ENCODE measurements at places on chromosomes 1 and 21. TPM values are rescaled to one million over a fixed set of nuclear protein-coding genes. Genes with fewer than 3 reads are reported as not detected.

DNA sequence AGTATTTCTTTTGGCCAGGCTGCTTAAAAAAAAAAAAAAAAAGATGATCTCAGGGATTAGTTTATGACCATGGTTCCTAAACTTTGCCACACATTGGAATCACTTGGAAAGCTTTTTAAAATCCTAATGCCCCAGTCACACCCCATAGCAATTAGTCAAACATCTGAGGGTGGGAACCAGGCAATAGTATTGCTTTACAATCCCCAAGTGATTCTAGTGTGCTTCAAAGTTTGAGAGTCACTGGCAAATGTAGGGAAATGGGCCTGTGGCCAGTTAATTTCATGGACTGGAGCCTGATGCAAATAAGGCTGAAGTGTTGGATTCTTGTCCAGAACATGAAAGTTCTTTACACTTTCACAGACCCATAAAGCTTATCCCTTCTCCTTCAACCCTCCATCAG, 374.6 kb upstream of the ESRRG start:
- no peak for DNase-seq

DNA sequence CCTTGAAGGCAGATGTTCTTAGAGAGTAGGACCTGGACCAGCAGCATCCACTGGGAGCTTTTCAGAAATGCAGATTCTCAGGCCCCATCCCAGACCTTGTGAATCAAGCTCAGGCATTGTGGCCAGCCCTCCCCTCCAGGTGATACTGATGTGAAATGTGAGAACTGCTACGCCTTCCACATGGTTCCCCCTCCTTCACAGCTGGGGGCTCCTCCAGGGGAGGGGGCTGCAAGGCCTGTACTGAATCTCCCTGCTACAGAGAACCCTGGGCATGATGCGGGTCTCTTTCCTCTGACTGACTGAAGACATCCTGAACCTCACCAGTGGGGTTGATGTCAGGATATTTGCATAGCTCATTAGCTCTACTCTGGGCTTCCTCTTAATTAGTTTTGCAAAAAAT, 141.8 kb upstream of the CSF3R start:
- DNase-seq = no peak

DNA sequence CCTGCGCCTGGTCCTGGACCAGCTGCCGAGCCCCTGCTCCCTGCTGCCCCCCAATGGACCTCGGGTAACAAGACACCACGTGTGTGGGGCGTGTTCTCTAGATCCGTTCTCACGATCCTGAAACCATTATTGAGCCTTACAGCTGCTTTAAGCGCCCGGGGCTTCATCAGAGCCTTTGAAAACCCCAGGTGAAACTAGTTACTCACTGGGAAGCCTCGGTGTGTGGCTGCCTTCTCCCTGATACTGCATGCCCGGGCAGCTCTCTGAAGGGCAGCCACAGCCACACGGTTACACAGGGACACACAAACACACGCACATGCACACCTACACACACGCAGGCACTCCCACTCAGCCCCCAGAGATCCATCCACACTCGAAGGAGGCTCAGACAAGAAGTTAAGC, 5.3 kb downstream of the HES2 start:
- DNase-seq = no peak

DNA sequence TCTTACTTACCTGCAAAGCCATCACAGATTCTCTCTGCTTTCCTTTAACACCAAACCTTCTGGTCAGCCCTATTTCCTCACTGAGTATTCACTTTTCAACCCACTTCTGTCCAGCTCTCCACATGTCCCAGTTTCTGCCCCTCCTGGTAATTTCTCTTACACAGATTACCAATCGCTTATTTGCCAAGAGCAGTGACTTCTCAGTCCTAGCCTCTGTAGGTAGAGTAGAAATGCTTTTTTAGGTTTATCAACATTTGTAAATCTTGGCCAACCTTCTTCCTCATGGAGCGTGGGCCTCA, 33.6 kb upstream of the LRRC8C start:
- DNase-seq = no peak

GRCh38 chr1:99441299-99442095, 177.2 kb downstream of the PLPPR4 start:
- DNase-seq = no peak

- DNase-seq = no peak
Observed at GRCh38 chr1:218829097-218829496, 344.6 kb upstream of the LYPLAL1 start.

DNA sequence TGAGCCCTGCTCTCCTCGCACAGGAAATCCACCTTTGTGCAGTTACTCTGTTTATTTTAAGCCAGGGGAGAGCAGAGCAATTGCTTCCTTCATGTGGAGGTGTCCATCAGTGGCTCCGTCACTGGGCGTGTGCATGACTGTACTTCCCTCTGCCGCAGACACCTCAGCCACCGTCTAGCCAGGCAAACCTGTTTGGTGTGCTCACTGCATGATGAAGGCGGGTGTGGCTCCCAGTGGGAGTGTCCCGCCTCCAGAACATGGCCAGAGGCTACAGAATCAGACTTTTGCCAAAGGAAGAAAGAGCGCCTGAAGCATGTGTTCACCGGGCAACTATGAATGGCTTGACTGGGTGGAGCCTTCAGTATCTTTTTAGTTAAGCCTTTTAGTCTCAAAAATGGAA, 26.1 kb upstream of the LAMC2 start:
- DNase-seq = no peak

- DNase-seq = no peak
Observed at GRCh38 chr1:209250861-209251636, 332.5 kb upstream of the CAMK1G start.

- DNase-seq = no peak
Observed at GRCh38 chr1:171061425-171062143, 29.1 kb upstream of the FMO3 start.

DNA sequence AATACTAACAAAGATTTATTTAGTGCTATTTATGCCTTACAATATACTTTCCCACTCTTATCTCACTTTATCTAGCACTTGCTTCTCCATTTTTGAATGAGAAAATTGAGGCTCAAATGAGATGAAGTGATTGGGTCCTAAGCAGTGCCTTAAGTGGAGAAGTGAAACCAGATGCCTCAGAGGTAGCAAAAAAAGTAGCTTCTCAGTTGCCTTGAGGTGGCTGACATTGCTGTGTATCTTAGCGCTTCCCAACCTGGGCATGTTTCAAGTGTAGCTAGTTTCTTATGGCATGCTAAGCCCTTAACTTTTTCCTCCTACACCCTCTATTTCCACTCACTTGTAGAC, 390.4 kb downstream of the OMA1 start:
- no peak for DNase-seq

DNA sequence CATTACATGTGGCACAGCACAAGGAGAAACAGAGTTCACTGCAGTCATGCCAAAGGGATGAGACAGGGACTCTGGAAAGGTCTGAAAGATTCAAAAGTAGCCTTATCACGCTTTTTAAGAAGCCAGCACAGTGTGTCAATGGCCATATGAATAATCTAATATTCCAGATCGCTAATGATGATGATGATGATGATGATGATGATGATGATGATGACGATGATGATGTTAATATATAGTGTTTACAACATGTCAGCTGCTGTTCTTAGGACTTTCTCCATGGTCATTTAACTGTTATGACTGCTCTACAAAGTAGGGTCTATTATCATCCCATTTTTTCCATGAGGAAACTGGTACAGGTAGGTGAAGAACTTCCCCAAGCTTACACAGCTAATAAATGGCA, 64.4 kb downstream of the NTMT2 start:
- DNase-seq = no peak

GRCh38 chr1:89757532-89757931, 63.3 kb upstream of the LRRC8D start:
- peak; percentile 40 for DNase-seq

- peak; percentile 84 for DNase-seq
Observed at GRCh38 chr1:152459596-152460528, 45.8 kb upstream of the CRNN start.

DNA sequence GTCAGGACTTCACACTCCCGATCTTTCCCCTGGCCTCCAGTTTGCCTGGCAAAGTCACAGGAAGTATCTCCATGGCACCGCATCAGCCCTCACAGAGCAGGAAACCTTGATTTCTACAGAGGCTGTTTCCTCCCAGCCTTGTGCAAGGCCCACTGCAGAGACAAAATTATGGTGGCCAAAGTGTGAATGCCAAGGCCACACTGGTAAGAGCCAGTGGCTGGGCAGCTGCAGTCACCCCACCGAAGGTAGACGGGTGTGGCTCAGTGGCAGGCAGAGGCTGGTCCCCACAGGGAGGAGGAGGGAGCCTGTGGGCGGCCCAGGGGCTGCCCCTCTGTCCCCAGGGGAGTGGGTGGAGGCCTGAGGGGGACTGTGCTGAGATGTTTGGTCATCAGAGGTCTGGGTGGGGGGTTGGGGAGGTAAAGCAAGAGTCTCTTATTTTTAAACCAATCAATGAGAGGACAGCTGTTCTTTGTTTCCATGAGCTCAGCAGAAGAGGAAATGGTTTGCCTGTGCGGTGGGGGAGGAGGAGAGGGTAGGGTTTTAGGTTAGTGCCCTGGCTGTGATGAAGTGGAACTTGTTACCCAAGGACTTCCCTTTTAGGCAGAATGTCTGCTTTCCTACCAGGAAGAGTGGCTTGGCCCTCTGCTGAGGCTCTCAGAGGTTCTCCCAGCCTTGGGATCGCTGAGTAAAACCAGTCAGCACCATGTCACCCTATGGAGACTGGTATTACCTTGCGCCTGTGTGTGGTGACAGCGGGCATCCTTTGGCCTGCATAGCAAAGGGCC, 18.0 kb upstream of the BTG2 start:
- peak; percentile 97 for DNase-seq

- no peak for DNase-seq
Observed at GRCh38 chr1:26630634-26631033, 65.2 kb upstream of the ARID1A start.

DNA sequence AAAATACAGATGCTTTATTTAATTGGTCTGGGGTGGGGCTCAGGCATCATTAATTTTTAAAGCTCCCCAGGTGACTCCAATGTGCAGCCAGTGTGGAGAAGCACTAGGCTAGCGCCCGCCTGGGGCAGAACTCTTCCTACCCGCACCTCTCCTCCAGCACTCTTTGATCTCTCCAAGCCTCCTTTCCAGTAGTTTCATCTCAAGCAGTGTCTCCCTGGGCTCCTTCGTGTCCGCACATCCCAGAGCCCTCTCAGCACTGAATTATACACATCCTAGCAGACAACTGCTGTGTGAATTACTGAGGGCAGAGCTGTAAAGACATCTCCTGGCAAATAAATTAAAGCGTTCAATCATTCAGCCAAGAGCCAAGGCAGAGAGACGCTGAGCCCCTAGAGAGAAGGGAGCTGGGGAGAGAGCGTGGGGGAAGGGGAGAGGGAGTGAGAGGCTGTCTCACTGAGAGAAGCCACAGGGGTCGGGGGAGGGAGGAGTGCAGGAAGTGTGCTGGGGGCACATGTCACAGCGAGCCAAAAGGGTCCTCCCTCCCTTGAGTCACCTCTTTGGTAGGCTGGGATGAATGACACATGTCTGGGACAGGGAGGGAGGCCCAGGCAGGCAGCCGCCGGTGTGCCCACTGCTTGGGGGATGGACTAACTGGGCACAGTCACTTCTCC, 21.0 kb upstream of the PARP1 start:
- no peak for DNase-seq

DNA sequence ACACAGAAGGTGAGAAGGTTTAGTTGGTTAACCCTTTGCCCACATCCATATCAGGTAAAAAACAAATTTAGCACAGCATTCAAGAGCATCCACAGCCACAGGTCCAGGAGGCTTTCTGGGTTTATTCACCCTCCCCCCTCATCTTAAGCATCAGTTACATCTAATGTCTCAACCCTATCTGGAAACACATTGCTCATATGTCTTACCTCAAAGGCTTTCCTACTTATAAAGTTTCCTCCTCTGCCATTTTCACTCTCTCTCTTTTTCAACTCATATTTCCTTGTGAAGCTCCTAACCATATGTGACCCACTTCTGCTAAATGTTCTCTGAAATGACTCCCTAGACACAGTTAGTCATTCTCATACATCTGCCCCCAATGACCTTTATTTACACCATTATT, 47.9 kb upstream of the RUNX1 start:
- DNase-seq = no peak

- DNase-seq = peak; percentile 49
Observed at GRCh38 chr1:65147424-65148177, 402 bp upstream of the AK4 start.

DNA sequence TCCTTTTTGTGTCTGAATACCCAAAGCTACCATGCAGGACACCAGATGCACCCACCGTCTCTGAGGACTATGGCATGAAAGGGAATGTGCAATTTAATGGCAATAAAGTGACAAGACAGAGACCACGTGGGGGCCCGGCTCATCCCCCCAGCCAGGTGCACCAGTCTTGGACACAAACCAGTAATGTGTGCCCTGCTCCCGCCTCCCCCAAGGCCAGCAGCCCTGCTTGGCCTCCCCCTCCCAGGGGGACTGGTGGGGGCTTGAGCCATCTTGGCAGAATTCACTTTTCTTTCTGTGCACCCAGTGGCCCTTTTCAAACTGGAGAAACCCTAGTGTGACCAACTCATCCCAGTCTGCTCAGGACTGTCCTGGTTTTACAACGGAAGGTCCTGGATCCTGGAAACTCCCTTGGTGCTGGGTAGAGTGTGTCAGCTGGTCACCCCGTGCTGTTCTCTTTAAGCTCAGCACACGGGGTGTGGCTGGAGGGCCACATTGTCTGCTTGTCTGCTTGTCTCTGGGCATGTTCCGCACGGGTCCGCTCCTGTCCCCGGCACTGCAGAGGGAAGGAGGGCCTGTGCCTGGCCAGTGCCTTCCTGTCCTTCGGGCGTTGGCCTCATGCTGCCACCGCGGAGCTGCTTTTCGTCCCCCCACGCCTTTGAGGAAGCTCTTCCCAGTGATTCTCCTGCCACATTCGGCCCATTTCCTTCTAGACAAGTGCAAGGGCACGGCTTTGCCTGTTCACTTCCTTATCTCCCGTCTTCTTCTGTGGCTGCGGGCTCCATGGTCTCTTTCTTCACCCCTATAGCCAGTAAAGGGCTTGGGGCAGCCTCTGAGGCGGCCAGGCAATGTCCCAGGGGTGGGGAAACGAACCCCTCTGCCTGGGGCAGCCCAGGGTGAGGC, 45.8 kb upstream of the TTC34 start:
- DNase-seq = no peak

DNA sequence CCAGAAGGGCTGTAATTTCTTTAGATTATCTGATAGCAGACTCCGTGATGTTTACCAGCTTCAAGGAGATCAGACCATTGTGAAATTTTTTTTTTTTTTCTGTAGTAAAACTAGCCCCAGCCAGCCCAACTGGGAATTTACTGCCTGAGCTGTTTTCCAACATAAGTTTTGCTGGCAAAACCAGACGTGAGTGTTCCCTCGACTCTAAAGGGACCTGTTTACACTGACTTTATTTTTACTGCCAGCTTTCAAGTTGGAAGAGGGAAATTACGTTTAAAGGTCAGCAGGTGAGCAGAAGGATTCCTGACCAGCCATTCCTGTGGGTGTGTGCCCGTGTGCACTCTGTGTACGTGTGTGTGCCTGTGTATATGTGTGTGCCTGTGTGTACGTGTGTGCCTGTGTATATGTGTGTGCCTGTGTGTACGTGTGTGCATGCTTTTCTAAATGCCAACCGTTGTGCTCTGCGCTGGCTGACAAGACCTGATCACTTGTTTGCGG, 374 bp downstream of the MAB21L3 start:
- DNase-seq = no peak

The HPCA gene
- polyA plus RNA-seq = 0.06 TPM

The S100A4 gene
- 150 TPM for polyA plus RNA-seq

The AQP10 gene
- not detected for polyA plus RNA-seq

The ZSCAN20 gene
- polyA plus RNA-seq = 0.18 TPM

The CGN gene
- polyA plus RNA-seq = 0.22 TPM

The C1orf53 gene
- 0.24 TPM for polyA plus RNA-seq

The PTGS2 gene
- polyA plus RNA-seq = 0.27 TPM

The DNASE2B gene
- polyA plus RNA-seq = not detected

The LCE1B gene
- not detected for polyA plus RNA-seq

The CRP gene
- not detected for polyA plus RNA-seq

The SH2D1B gene
- polyA plus RNA-seq = 0.15 TPM

The PCP4 gene
- not detected for polyA plus RNA-seq

The GJA5 gene
- polyA plus RNA-seq = not detected
